ENCODE measurements at places on chromosomes 13 and 19. TPM values are rescaled to one million over a fixed set of nuclear protein-coding genes. Genes with fewer than 3 reads are reported as not detected.

The LRRC8E gene
- total RNA-seq: 17.4 TPM

The KLK12 gene
- not detected for total RNA-seq

The NLRP5 gene
- total RNA-seq: not detected

GRCh38 chr13:41764558-41764957, 196.4 kb downstream of the VWA8 start:
- DNase-seq: no peak

GRCh38 chr13:82833923-82834322, 1048.4 kb downstream of the SLITRK1 start:
- no peak for DNase-seq

Data from osteoblast (primary cell).